Calu3 (cell line): ENCODE measurements at places on chromosomes 5 and 9.

GRCh38 chr5:90017239-90017638, 392.3 kb downstream of the CETN3 start:
- H3K4me1 ChIP-seq, result peaks cover 33% of the 10 kb centered on the region
- H3K4me3 ChIP-seq, result no peak overlapping the region
- H3K27ac ChIP-seq, result no peak overlapping the region
- DNase-seq, result no peak
- peaks cover 10% of the 10 kb centered on the region for H3K36me3 ChIP-seq
- H3K27me3 ChIP-seq, result no peaks in the 10 kb centered on the region

DNA sequence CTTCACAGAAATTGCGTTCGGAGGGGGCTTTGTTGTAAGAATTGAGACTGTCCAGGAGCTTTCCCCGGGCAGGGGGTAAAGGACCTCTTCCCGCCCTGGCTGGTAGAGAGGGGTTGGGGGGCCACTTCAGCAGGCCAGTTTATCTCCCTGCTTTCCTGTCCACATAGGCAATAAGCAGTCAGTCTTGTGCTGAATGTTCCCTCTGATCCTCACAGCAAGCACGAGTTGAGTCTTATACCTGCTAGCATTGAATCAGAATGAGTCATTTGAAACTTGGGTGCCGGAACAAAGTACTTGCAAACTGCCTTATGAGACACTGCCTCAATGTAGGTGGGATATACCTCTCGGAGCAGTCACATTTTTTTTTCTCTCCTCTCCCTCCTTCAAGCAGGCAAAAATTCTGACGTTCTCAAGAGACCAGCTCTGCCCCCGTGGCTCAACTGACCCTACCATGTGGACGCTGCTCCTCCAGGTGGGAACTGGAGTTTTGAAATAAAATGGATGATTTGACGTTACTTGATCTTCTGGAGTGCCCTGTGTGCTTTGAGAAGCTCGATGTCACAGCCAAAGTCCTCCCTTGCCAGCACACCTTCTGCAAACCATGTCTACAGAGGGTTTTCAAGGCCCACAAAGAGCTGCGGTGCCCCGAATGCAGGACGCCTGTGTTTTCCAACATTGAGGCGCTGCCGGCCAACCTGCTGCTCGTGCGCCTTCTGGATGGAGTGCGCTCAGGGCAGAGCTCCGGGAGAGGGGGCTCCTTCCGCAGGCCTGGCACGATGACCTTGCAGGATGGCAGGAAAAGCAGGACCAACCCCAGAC, 1.3 kb downstream of the SH3RF2 start:
- H3K27me3 ChIP-seq, result no peaks in the 10 kb centered on the region
- peak overlapping the region; percentile 76 for H3K4me3 ChIP-seq
- H3K4me1 ChIP-seq, result peaks cover 77% of the 10 kb centered on the region
- peak overlapping the region; percentile 73 for H3K27ac ChIP-seq
- H3K36me3 ChIP-seq, result peaks cover 42% of the 10 kb centered on the region

DNA sequence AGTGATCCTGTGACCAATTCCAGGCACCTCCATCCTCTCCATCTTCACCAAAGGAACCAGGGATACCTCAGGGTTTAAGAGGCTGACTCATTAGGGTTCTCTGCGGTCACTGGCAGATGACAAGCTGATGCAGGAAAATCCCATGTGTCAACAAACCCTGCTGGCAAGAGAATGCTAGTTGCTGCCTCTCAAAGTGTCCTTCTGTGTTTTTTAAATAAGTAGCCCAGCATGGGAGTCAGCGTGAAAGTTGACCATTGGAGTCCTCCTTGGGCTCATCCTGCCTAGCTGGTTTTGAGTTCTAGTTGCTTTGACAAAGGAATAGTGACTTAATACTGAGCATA, 200.2 kb downstream of the SLIT3 start:
- H3K27me3 ChIP-seq, result peaks cover 41% of the 10 kb centered on the region
- no peak overlapping the region for H3K27ac ChIP-seq
- H3K36me3 ChIP-seq, result no peaks in the 10 kb centered on the region
- DNase-seq, result no peak
- no peak overlapping the region for H3K4me3 ChIP-seq

DNA sequence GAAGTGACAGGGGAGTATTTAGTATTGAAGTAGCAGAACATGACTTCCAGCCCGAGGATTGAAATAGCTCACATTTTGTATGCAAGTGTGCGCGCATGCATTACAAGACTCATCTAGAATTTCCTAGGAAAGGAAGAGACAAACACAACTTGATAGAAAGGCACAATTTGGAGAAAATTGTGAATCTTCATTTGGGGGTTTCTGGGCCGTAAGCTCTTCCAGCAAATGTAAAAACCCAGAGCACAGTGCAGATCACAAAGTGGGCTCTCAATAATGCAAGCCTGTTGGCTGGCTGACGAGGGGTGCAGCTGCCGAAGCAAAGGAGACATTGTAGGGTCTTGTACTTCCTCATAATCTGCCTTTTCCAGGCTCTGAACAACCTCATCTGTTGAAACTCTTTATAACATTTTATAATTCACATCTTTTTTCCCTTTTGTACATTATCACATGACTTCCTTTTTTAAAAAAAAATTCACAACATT, 109.0 kb downstream of the BAAT start:
- H3K4me3 ChIP-seq, result no peak overlapping the region
- DNase-seq, result no peak
- H3K36me3 ChIP-seq, result no peaks in the 10 kb centered on the region
- peaks cover 21% of the 10 kb centered on the region for H3K27me3 ChIP-seq
- no peak overlapping the region for H3K27ac ChIP-seq
- no peaks in the 10 kb centered on the region for H3K4me1 ChIP-seq

- H3K36me3 ChIP-seq, result peaks cover 7% of the 10 kb centered on the region
- no peaks in the 10 kb centered on the region for H3K27me3 ChIP-seq
- peaks cover 17% of the 10 kb centered on the region for H3K4me1 ChIP-seq
- no peak for DNase-seq
- H3K4me3 ChIP-seq, result no peak overlapping the region
Observed at GRCh38 chr9:136055715-136056545, 39.2 kb downstream of the NACC2 start.

- no peaks in the 10 kb centered on the region for H3K27me3 ChIP-seq
- no peaks in the 10 kb centered on the region for H3K36me3 ChIP-seq
Observed at GRCh38 chr9:24912767-24913166, 367.1 kb upstream of the IZUMO3 start.

- H3K27me3 ChIP-seq, result no peaks in the 10 kb centered on the region
- H3K4me3 ChIP-seq, result no peak overlapping the region
- no peaks in the 10 kb centered on the region for H3K36me3 ChIP-seq
- H3K27ac ChIP-seq, result no peak overlapping the region
- DNase-seq, result no peak
- no peaks in the 10 kb centered on the region for H3K4me1 ChIP-seq
Observed at GRCh38 chr5:122499585-122499984, 187.5 kb downstream of the SNCAIP start.

GRCh38 chr5:119378075-119378700, 22.4 kb downstream of the TNFAIP8 start:
- no peak overlapping the region for H3K4me3 ChIP-seq
- no peaks in the 10 kb centered on the region for H3K27me3 ChIP-seq
- no peak for DNase-seq
- no peak overlapping the region for H3K27ac ChIP-seq

DNA sequence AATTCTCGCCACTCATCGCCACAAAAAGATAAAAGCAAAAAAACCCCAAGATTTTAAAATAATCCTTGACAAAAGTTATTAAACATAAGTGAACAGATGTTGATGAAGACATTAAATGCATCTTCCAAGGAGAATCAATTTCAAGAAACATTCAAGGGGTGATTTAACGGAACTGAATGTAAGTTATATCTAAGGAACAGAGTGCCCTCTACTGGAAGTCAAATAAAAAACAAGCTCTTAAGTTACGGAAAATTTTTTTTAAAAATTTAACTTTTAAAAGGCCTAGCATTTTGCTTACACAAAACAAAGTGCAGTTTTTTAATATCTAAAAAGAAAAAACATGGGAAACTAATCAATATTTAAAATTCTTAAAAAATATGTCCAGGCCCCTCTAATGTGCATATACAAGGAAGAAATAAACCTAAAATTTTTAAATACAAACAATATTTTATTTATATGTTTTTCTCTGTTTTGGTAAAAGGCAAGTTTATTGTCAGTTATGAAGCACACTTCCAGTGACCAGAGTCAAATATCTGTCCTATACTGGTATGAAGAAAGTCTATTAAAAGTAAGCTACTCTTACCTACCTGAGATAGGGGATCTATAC, 28.0 kb downstream of the TEX10 start:
- DNase-seq, result no peak
- H3K27ac ChIP-seq, result no peak overlapping the region
- no peaks in the 10 kb centered on the region for H3K27me3 ChIP-seq
- H3K4me1 ChIP-seq, result no peaks in the 10 kb centered on the region
- no peak overlapping the region for H3K4me3 ChIP-seq

GRCh38 chr5:123647066-123647465, 135.1 kb downstream of the CSNK1G3 start:
- no peak for DNase-seq
- H3K27me3 ChIP-seq, result no peaks in the 10 kb centered on the region
- H3K4me3 ChIP-seq, result no peak overlapping the region
- H3K27ac ChIP-seq, result no peak overlapping the region
- H3K36me3 ChIP-seq, result no peaks in the 10 kb centered on the region

- no peaks in the 10 kb centered on the region for H3K4me1 ChIP-seq
- no peak for DNase-seq
- no peaks in the 10 kb centered on the region for H3K36me3 ChIP-seq
- no peaks in the 10 kb centered on the region for H3K27me3 ChIP-seq
- no peak overlapping the region for H3K27ac ChIP-seq
- H3K4me3 ChIP-seq, result no peak overlapping the region
Observed at GRCh38 chr5:91643797-91644196, 260.7 kb upstream of the ARRDC3 start.

DNA sequence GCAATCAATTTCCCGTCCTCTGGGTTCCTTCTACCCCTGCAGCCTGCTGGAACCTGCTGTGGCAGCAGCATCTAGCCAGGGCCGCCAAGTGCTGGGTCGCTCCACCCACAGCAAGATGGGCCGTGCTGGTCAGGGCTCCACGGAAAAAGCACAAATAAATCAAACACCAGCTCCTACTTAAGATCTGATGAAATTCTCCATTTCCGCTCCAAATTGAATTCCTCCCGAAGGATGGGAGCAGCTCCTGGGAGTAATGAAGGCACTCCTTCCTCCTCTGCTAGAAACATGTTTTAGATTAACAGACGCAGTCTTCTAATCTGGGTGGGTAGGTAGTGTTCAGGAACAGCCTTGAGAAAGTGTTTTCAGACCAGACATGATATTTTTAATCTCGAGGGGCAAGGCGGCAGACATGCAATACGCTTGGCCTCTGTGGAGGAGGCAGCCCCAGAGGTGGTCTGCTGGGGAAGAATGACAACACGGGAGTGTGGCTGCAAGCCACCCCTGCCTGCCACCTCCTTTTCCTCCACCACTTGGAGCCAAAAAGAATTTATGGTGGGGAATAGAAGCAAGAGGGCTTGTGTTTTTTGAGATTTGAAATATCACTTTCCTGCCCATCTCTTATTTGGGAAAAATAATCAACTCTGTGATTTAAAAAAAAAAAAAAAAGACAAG, 194.1 kb downstream of the AOPEP start:
- H3K4me1 ChIP-seq, result peaks cover 85% of the 10 kb centered on the region
- H3K4me3 ChIP-seq, result peak overlapping the region; percentile 56
- no peak for DNase-seq
- peaks cover 33% of the 10 kb centered on the region for H3K36me3 ChIP-seq
- H3K27ac ChIP-seq, result peak overlapping the region; percentile 88

GRCh38 chr9:137293094-137293481, 9.0 kb downstream of the NRARP start:
- H3K4me3 ChIP-seq, result peak overlapping the region; percentile 57
- no peaks in the 10 kb centered on the region for H3K27me3 ChIP-seq
- no peak for DNase-seq
- H3K36me3 ChIP-seq, result peaks cover 35% of the 10 kb centered on the region

DNA sequence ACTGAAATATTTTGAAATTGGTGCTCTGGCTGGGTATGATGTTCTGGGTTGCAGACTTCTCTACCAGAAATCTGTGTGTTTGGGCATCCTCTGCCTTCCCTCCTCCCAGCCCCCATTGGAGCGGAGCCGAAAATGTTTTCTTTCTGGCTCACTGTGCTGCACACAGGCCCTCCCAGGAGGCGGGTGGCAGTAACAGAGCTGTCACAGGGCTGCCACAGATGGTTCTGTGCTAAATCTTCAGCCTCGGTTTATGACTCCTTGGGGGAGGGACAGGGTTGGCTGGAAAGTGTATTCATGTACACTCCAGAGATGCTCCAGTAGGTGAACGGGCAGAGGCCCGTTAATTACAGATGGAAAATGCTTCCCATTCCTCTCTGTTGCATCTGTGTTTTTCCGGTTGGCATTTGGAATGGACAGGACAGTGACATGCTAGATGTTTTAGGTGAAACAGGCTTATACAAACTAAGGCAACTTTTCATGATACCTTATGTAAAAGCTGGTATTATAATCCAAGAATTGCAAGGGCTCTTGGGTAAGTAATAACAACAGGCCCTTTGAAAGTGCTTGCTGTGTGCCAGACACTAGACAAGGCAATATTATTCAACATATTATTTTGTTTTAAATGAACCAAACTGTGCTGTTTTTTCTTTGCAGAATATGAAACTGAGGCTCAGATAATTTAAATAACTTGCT, 180.2 kb downstream of the ADCY2 start:
- DNase-seq, result no peak
- no peak overlapping the region for H3K4me3 ChIP-seq
- no peaks in the 10 kb centered on the region for H3K27me3 ChIP-seq
- no peaks in the 10 kb centered on the region for H3K36me3 ChIP-seq
- H3K27ac ChIP-seq, result no peak overlapping the region
- no peaks in the 10 kb centered on the region for H3K4me1 ChIP-seq

DNA sequence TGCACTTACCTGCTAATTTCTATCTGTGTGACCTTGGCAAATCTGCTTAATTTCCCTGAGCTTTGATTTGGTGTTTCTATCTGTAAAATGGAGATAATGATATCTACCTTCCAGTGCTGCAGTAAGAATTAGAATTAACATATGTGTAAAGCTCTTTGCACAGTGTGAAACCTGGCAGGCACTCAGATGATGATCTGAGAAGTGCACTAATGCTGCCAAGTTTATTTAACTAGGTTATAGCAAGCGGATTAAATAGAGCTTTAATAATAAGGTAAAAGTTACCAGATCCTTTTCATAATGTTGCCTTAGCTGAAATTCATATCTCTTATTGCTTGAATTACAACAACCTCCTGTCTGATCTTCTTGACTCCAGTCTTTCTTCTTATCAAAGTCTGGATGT, 315.3 kb upstream of the CD180 start:
- peaks cover 5% of the 10 kb centered on the region for H3K4me1 ChIP-seq
- no peak overlapping the region for H3K4me3 ChIP-seq
- H3K27me3 ChIP-seq, result no peaks in the 10 kb centered on the region
- DNase-seq, result no peak

DNA sequence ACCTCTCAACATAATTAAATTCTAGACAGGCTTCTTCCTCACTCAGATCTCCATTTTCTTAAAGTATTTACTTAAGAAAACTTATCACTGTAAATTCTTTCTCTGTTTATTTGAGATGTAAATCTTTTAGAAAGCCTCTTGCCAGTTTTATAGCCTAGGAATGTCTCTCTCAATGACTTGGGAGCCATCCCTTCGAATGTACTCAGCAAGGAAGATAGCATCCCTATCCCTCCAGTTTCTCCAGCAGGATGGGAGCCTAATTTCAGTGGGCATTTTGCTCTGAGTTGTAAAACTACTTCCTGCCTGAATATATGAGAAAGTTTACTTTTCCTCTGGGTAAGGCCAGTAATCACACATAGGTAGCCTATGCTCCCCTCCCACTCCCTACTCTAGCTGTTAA, 558.5 kb upstream of the ARRDC3 start:
- H3K36me3 ChIP-seq, result no peaks in the 10 kb centered on the region
- DNase-seq, result no peak
- H3K4me1 ChIP-seq, result no peaks in the 10 kb centered on the region
- no peaks in the 10 kb centered on the region for H3K27me3 ChIP-seq

- H3K27ac ChIP-seq, result no peak overlapping the region
- H3K4me3 ChIP-seq, result no peak overlapping the region
- H3K4me1 ChIP-seq, result peaks cover 19% of the 10 kb centered on the region
- no peaks in the 10 kb centered on the region for H3K27me3 ChIP-seq
- H3K36me3 ChIP-seq, result peaks cover 4% of the 10 kb centered on the region
Observed at GRCh38 chr5:127851964-127852363, 148.8 kb downstream of the CCDC192 start.
